ENCODE measurements at places on chromosomes 12 and 14.
A peak's percentile ranks its signal among the peaks of the same experiment; 100 is the strongest.

DNA sequence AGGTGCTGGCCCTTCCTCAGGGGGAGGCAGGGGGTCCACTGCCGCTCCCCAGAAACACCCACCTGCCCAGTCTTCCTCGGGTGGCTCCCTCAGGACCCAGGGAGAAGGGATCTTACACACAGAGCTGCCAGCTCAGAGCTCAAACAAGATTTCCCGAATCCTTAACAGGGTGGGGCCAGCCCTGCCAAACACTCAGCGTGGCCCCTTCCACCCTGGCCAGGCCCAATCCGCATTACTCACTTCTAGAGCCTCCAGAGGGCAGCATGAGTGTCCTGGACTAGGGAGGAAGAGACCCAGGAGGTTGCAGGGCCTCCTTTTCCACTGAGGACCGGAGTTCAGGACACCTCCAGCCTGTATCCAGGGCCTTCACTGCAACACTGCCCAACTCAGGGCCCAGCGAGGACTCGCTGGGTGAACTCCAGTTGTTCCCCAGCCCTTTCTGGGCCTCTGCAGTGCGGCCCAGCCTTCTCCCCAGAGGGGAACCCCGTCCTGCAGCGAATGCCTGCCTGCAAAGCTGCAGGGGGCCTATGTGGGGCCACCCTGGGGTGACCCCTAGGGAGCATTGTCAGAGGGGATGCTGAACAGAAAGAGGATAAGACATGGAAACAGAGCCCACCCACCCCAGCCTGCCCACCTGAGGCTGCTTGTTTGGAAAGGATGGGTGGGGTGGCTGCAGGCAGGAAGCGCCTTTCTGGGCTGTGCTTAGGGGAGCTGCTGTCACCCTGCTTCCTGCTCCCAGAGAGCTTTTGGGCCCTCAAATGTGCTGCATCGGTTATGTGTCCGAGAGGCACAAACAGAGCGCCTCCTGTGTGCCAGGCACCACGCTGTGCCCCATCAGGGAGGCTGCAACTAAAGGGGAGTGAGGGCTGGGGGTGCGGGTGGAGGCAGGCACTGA, 43.8 kb downstream of the CCNK start:
- DNase-seq: no peak

DNA sequence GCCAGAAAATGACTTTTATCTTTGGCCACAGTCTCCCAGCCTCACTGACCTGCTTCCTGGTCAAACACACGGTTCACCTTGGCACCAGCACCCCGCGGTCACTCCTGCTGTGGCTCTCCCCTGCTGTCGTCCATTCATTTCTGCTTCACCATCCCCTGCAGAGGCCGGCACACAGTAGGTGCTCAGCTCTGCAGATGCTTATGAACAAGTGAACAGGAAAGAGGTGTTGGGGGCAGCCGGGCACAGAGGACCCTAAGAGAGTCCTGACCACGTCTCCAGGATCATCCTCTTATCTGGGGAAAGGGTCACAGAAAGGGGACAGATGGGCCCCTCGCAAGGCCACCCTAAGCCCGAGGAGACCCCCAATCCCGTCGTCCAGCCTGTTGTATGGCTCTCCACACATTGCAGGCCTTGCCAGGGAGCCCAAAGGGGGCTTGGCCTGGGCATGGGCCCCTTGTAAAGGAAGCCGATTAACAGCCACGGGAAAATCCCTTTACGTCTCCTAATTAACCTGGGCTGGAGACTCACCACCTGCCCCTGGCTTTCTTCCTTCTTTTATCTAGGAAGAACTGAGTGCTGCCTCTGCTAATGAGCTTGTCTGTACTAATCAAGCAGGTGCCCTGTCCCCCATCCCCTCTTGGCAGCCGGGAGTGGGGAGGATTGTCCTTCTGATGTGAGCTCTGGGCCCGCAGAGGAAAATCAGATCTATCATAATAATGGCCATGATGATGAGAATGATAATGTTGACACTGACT, 119.2 kb downstream of the AACS start:
- DNase-seq: no peak

DNA sequence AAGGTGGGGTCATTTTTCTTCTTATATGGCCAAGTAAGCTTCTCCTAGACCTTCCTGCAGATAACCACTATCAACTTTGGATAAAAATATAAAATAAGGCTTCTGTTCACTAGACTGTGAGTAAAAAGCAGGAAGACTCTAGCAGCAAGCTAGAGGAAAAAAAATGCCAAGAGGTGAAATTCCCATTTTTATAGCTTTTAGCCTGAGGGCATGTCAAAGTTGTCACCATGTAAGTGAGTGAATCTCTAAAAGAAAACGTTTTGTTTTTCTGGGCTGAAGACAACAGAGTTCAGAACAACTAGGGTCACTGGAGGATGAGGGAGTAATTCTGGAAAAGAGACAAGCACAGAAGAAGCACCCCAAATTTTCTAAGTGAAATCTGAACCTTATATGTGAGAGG, 143.9 kb upstream of the DIO3 start:
- DNase-seq: no peak

DNA sequence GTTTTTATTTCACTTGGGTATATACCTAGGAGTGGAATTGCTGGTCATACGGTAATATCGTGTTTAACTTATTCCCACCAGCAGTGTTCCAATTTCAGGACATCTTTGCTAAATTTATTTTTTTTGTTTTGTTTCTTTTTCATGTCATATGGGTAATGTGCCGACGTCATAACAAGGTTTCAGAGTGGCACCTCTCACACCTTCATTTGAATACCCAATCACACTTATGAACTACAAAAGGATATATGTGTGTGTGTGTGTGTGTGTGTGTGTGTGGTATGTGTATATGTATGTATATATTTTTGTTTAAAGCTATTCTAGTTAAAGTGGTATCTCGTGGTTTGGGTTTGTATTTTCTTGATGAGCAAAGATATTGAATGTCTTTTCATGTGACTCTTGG, 12.1 kb downstream of the TRAF3 start:
- DNase-seq: no peak

GRCh38 chr14:96424109-96424989, 32.4 kb downstream of the AK7 start:
- peak; percentile 20 for DNase-seq

DNA sequence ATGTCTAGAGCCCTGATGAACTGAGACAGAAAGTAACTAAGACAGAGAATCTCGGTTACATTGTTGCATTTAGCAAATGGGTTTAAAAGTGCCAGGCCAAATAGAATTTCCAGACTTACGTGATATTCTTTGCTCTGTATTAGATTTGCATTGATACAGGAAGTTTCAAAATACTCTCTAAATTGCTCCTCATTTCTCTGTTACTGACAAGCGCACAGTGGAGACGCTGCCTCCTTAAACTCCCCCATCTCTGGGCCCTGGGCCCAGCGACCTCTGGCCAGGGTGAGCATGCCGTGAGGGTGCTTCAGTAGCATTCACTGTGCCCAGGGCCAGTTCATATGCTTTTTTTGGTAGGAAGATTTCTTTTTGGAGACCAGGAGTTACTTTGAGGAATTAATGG, 22.9 kb upstream of the EVL start:
- no peak for DNase-seq

- no peak for DNase-seq
These were observed 645 bp downstream of the KITLG start for GRCh38 chr12:88579601-88580050.

DNA sequence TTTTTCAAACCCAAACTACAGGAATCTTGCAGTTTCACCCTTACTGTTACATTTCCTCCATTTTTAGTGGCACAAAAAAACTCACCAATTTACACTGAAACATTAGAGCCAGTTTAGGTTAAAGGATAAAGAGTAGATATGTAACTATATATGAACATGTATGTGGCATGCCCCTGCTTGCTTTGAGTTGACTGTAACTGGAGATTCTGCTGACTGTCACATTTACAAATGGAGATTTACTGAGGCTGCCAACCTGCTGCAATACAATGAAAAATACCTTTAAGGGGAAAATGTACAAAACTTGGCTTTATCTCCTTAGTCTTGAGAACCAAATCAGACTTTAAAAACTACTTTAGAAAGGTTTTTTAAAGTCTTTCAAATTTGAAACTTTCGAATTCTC, 28.3 kb downstream of the STON2 start:
- no peak for DNase-seq

DNA sequence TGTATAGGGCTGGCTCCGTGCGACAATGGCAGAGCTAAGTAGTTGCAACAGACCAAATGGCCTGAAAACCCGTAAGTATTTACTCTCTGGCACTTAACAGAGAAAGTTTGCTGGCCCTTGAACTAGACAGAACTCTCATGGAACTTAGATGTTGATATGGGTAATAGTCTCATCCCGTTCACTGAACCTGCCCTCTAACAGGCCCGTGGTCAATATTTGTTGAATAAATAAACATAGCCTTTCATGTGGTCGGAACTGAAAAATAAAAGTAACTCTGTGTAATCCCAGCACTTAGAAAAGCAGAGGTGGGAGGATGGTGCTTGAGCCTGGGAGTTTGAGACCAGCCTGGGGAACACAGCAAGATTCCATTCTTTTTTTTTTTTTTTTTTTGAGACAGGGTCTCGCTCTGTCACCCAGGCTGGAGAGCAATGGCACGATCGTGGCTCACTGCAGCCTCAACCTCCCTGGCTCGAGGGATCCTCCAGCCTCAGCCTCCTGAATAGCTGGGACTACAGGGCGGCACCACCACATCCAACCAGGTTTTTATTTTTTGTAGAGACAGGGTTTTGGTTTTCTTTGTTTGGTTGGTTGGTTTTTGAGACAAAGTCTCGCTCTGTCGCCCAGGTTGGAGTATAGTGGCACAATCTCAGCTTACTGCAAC, 29.7 kb downstream of the KDM2B start:
- DNase-seq: no peak

GRCh38 chr12:115303723-115304309, 619.8 kb upstream of the TBX3 start:
- DNase-seq: no peak

- no peak for DNase-seq
These were observed 340.6 kb downstream of the SEC23A start for GRCh38 chr14:38762426-38762825.

DNA sequence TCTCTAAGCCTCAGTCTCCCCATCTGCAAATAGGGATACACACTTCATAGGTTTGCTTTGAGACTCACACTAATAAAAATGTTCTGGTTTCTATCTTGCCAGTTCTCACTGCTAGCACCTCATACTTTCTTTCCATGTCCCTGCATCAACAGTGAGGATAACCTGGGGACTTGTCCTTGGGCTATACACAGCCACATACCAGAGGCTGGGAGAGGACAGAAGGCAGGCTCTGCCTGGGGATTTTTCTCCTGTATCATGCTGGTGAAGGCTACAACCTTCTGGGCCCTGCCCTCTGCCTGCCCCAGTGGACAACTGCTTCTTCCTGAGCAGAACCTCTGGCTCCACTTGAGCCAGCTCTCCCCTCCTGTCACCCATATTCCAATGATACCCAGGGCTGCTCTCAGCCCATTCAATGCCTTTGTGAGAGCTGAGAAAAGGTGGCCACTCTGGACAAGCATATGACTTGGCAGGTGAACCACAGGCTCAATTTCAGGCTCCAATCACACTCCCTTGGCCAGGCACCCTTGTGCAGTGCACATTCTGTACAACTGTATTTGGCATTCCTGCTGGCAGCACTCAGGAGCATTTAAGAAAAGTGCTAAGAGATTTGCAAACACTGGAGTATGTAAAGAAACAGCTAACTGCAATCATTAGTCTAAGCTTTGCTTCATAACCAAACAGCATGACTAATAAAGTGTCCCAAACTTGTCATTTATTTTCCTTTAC, 135.8 kb upstream of the VRK1 start:
- DNase-seq: no peak

GRCh38 chr14:69931960-69932359, 52.7 kb downstream of the SMOC1 start:
- DNase-seq: no peak

GRCh38 chr12:130506844-130507243, 169.2 kb downstream of the PIWIL1 start:
- DNase-seq: no peak

- no peak for DNase-seq
These were observed 119.5 kb upstream of the PMCH start for GRCh38 chr12:102317155-102317554.

DNA sequence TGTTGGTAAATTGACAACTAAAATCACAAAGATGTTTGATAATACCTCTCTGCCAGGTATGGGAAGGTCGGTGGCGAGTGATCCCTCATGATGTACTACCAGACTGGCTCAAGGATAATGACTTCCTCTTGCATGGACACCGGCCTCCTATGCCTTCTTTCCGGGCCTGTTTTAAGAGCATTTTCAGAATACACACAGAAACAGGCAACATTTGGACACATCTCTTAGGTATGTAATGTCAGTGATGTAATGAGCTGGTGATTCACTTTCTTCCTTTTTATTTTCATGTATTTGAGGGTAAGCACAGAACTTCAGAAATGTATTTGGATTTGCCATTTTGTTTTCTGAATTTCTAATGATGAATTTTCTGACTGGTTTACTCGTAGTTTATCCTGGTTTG, 42.6 kb upstream of the LRTM2 start:
- DNase-seq: no peak

- no peak for DNase-seq
These were observed 111.6 kb upstream of the NOS1 start for GRCh38 chr12:117472983-117473382.

DNA sequence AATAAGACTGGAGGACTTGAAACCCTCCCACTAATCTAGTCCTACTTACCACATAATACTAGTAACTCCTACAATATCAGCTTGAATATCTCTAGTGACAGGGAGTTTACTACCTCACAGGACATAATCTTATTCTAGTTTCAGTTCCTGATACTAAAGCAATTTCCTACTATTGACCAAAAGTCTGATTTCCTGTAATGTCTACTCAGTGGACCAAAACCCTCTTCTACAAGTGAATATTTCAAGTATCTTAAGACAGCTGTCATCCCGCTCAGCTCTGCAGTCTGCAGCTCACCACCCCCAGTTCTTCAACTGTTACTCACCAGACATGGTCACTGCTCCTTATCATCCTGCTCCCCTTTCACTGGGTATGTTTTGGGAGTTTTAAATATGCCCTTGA, 70.8 kb upstream of the TMCC3 start:
- no peak for DNase-seq

GRCh38 chr14:95173518-95173917, 16.2 kb upstream of the DICER1 start:
- DNase-seq: no peak

- no peak for DNase-seq
These were observed 91.8 kb upstream of the RIC8B start for GRCh38 chr12:106682594-106683234.

GRCh38 chr14:91464615-91465205, 45.4 kb downstream of the PPP4R3A start:
- no peak for DNase-seq

GRCh38 chr12:107368586-107368985, 275.2 kb upstream of the CRY1 start:
- no peak for DNase-seq

DNA sequence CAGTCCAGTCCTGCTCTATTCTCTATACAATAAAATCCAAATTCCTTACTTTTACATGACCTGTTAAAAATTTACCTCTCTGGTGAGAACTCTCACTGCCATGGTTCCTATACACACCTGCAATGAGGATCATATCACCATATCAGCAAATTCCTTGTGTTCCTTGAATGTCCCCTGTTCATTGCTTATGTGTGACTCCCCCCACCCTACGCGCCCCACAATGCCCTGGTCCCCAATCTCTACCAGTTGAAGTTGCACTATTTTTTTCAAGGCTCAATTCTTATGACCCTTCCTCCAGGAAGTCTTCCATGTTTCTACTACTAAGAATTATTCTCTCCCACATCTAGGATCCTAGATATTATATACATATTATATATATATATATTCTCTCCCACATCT, 82.2 kb upstream of the NEDD1 start:
- DNase-seq: no peak

GRCh38 chr12:9221483-9221882, 13.3 kb upstream of the PZP start:
- peak; percentile 62 for DNase-seq

- no peak for DNase-seq
These were observed 29.0 kb downstream of the SERPINA11 start for GRCh38 chr14:94423453-94424056.

- DNase-seq: no peak
These were observed 52.7 kb downstream of the PPM1A start for GRCh38 chr14:60301685-60302084.
